Fibroblast of lung (primary cell): ENCODE measurements at places on chromosomes 7 and 10.

GRCh38 chr10:132332433-132332754 lies 401 bp downstream of the LRRC27 start:
- no peak for DNase-seq

DNA sequence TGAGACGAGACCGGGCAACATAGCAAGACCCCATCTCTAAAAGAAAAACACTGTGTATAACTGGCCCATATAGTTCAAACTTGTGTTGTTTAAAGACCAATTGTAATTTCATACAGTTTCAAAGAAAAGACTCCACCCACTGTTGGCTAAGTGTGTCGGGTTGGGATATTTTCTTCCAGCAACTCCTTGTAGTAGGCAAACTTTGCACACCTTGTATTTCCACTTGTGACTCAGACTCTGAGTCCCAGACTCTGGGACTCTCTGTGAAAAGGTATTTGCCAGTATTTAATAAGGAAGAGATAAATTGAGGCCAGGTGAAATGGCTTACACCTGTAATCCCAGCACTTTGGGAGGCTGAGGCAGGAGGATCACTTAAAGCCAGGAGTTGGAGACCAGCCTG lies 29.3 kb upstream of the RHBDD2 start:
- DNase-seq = no peak

DNA sequence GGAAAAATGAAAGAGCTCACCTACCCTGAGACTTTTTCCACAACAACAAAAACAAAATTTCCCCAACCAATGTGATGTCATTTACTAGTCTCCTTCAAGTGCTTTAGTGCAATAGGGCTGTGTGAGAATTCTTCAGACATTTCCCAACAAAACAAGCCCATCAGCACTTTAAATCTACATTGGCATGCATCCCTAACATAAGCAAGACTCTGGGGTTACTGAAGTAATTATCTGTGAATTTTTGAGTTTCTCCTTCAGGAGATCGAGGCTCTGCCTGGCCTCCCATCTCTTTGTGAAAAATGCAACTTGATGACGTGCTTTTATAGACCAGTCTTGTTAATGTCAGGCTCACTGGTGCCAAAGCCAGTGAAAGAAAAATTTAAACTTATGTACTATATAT lies 255.6 kb downstream of the GFRA1 start:
- no peak for DNase-seq

DNA sequence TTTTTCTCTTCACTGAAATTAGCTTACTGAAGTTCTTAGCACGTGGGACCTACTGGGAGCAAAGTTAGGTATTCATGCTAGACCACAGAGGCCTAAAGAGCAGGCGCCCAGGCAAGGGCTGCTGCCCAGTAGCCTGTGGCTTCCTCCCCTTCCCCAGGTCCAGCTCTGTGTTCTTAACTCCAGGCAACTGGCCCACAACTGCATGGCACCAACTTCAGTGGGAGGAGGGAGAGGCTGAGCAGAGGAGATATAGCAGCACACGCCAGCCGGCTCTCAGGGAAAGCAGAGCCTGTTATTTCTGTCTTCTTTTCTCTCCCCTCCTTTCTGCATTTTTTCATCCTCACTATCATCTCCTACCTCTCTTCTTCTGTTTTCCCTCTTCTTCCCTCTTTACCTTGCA lies 67.4 kb downstream of the PCGF5 start:
- no peak for DNase-seq

DNA sequence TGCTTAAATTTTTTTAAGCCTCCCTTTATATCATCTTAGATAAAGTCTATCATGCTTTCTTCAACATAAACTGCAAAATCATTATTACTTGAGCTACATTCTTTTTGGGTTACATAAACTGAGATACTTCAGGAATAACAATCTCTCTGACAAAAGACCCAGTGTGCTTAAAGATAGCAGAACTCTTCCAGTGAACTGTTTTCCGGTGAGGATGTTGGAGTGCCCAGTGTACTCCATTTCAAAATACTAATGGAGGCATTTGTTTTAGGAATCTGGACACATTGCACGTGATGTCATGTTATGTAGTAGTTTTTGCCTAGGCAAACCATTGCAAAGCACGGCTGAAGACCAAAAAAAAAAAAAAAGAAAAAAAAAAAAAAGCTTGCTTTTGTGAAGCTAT lies 388.2 kb upstream of the CELF2 start:
- DNase-seq = peak; percentile 3

DNA sequence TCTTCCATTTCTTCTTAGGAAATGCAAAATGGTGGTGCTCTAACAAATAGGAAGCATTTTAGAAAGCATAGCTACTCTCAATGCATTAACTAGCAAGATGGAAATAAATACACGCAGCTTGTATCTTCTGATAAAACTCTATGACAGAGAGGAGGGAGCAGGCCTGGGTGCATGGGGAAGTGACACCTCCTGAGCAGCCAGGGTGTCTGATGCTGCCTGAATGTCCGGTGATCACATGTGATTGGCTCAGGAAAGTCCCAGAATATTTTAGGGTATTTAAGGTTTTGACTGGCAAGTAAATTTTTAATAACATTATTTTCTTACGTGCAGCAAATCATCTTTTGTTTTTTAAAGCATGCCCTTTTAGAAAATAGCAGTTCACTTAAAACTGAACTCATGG lies 261.0 kb upstream of the KLF6 start:
- DNase-seq = no peak

- peak; percentile 90 for DNase-seq
Observed at GRCh38 chr10:13614530-13615332, 28.0 kb downstream of the PRPF18 start.

DNA sequence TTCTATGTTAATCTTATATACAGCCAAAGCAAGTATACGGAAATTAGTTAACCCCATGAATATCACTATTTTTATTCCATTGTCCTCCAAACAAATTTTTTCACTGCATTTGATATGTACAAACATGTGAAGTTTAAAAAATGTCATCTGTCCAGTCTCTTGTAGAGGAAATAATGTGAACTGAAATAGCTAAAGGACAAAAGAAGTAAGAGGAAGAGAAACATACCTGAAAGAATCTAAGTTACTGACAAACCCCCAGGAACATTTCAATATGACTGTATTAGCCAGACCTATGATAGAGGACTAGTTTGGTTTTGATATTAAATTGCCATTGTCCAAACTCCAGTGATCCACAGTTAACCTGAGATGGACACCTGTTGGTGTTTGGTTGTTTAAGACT lies 80.6 kb downstream of the NRCAM start:
- no peak for DNase-seq

- no peak for DNase-seq
Observed at GRCh38 chr7:10838228-10838627, 135.4 kb upstream of the PHF14 start.

DNA sequence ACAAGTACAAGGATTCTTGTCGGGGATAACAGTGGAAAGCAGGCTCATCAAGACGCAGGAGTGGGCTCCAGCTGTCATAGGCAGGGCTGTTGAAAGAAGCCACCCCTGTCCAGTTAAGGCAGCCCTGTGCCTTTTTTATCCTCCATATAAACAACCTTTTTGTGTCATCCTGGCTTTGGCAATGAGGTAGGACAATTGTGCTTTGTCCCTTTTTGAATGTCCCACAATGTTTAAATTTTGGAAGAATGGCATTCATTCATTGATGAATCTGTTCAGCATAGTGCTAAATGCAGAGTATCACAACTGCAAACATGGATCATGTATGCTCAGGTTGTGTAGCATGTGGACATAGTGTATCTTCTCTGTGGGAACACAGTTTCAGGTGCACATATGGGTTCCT lies 66.7 kb downstream of the UBE3C start:
- DNase-seq = no peak

DNA sequence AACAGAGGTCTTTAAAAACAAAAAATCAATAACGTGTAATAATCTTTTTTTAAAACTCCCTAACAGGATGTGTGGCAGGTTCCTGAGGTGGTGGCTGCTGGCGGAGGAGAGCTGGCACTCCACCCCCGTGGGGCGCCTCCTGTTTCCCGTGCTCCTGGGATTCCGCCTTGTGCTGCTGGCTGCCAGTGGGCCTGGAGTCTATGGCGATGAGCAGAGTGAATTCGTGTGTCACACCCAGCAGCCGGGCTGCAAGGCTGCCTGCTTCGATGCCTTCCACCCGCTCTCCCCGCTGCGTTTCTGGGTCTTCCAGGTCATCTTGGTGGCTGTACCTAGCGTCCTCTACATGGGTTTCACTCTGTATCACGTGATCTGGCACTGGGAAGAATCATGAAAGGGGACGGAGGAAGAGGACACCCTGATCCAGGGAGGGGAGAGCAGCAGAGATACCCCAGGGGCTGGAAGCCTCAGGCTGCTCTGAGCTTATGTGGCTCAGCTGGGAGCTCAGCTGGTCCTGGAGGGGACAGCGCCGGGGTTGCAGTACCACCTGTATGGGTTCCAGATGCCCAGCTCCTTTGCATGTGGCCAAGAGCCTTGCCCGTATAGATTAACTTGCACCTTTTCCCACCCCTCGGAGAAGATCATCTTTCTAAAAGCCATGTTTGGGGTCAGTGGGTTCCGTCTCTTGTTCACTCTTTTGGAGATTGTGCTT lies 16.7 kb upstream of the AZGP1 start:
- DNase-seq = no peak

GRCh38 chr7:139681463-139681755 lies 96.4 kb downstream of the HIPK2 start:
- no peak for DNase-seq

GRCh38 chr10:119029613-119030420 lies at the start of gene NANOS1:
NANOS1 (plus strand) TSS chr10:119029714; CDS start chr10:119029802, 88 bp downstream.
- DNase-seq = peak; percentile 38

DNA sequence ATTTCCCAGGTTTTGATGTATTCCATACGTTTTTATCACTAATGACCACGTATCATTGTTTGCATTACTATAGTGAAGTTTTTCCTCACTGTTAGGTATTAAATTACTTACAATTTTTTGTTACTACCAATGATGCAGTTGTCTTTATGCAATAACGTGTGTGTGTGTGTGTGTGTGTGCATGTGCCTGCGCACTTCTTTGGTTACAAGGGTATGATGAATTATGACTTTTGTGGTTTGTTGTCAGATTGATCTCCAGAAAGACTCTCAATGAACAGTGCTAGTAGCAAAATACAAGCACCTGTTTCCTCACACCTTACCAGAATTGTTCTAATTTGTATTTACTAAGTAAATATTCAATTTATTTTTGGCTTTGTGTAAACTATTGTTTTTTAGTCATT lies 51.5 kb downstream of the MCMBP start:
- DNase-seq = peak; percentile 8

GRCh38 chr10:15609246-15609645 lies 110.5 kb downstream of the ITGA8 start:
- no peak for DNase-seq

GRCh38 chr10:25666276-25666675 lies 267.8 kb upstream of the MYO3A start:
- no peak for DNase-seq

GRCh38 chr10:106378251-106378650 lies 786.3 kb downstream of the SORCS1 start:
- no peak for DNase-seq

- peak; percentile 92 for DNase-seq
Observed at GRCh38 chr7:120733143-120733542, 124.8 kb downstream of the TSPAN12 start.

DNA sequence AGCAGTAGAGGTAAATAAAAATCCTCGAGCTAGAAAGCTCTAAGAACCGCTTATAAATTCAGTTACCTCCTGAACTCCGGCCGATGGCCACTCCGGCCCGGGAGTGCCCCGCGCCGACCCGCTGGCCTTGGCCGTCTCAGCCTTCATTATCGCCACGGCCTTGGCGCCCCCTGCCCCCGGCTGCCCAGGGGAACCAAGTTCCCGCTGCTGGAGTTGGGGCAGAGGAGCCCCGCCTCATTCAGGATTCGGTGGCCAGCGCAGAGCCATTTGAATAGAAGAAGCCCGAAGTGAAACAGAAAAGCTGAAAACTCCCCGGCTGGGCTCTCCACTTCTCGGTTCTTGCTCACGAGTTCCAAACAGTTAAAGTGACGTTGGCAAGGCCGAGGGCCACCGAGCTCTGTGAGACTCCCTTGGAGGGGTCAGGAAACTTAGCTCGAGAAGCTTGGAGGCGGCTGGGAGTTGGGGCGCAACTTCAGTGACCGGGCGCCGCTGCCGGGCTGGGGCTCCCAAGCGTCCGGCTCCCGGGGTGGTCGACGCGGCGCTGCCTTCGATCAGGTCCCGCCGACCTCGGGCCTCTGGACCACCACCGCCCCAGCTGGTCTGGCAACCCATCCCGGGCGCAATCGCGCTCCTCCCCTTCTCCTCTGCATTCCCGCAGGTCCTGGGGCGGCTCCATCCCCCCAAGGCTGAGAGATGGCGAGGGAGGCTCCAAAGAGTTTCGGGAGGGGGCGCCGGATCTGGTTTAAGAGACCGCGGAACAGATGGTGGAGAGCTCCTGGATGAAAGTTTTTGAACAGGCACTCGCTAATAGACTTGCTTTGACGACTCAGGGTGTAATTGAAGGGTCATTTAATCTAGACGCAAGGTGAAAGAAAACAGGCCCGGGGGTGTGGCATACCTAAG lies 5.8 kb upstream of the FEZF1 start:
- DNase-seq = no peak

- peak; percentile 42 for DNase-seq
Observed at GRCh38 chr7:28956608-28957063, 1.5 kb downstream of the TRIL start.

GRCh38 chr7:112405286-112405685 lies 45.0 kb upstream of the IFRD1 start:
- DNase-seq = no peak

DNA sequence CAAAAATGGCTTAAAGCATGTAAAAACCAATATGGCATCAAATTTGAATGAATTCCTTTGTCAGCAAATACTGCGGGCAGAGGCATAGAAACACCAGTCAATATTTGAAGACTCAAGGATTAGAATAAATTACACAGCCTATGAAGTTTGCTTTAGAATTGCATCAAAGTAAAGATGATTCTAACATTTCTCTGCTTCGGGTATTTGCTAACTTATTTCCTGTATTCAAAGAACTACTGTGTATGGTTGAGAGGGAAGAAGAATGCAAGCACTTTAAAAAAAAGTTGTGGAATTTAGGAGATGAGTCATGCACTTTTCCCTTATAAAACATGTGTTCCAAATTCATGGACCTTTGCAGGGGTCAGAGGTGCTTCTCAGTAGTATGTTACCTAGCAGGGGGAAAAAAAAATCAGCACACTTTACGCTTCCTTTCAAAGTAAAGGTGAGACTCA lies 90.1 kb downstream of the PIP4K2A start:
- peak; percentile 77 for DNase-seq

DNA sequence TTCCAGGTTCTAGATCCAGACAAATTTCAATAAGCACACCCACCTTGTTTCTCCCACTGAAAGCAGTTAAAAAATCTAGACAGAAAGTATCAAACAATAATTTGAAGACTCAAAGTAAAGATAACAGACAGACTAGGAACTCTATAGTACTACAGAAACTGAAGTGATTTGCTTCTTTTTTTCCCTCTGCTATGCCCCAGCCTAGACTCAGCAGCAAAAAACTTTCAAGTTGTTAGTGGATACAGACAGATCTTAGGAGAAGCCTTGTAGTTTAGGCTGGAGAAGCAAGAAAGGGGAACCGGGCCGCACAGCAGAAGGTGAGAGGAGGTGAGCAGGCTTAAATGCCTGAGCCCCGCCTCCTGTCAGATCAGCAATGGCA lies 65.1 kb downstream of the IGF2BP3 start:
- DNase-seq = no peak

- no peak for DNase-seq
Observed at GRCh38 chr10:99700649-99701048, 31.3 kb downstream of the COX15 start.
